HT-29 (cell line): ENCODE measurements at places on chromosomes 5 and 9.

DNA sequence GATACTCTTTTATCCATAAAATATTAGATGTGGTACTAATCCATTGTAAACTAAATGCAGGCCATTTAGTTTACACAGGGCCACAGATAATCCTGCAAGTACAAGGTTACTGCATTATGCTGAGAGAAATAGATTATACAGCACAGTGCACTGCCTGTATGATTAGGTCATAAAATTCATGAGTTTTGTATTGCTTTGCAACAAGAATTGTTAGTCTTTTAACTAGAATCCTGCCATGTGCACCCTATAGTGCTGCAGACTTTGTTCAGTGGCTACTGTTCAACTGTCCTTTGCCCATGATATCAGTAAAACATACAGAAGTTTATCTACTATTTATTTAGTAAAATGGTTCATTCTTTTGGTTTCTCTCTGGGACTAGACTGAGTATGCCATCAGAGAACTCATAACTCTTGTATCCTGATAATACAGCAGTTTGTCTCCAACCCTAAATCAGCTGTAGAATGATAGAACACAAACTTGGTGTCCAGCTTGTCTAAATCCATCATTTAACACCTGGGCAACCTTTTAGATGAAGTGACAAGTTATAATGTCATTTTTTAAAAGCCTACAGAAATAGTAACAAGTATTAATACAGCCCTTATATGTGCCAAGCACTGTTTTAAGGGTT, 291.2 kb downstream of the TMEM167A start:
- DNase-seq = no peak

DNA sequence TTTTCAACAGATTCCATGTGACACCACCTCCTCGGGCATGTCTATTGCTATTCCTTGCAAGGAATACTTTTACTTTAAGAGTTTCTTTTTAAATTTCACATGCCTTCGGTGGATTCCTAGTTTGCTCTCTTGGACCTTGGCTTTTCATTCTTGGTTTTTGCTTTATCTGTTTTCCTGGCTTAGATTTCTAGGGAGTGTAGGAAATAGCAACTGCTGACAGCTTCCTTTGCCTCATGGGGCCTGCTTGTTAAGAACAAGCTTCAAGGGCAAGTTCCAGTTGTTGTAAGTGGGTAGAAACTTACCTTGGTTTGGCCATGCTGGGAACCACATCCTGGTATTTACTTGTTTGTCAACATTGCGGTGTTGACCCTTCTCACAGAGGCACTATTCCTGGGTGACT, 348.5 kb downstream of the DMAC1 start:
- DNase-seq = no peak

DNA sequence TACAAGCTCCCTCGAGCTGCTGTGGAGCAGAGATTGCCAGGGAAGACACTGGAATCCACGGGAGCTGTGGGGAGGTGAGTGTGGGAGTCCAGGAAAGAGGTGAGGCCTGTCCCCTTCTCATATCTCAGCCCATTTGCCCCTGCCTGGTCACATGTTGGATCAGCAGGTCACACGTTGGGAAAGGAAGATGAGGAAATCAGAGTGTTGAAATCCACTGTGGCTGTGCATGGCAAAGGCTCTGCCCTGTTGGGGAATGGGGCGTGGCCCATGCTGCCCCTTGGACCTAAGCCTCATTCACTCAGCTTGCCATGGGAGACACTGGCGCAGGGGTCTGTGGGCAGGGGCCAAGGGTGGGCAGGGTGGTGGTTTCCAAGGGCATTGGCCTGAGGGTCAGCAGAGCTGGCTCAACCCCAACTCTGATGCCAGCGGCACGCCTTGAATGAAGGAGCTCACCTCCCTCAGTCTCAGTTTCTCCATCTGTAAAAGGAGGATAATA, 85.4 kb upstream of the CPEB4 start:
- DNase-seq = peak; percentile 86

DNA sequence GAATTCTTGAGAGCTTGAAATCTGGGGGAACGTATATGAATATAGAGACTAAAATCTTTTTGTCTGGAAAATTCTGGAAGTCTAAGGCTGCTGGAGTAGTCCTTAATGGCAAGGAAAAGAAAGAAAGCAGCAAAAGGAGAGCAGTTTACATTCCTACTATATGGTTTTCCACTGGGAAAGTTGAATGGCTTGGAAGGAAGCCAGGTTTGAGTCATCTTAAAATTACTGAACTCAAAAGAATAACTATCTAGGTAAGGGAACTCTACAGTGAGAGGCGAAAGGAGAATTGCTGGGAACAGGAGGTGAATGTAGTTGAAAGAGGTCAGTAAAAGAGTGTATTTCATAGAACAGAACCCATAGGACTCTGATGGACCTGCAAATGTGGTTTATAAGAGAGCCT, 258.1 kb upstream of the EDIL3 start:
- no peak for DNase-seq

DNA sequence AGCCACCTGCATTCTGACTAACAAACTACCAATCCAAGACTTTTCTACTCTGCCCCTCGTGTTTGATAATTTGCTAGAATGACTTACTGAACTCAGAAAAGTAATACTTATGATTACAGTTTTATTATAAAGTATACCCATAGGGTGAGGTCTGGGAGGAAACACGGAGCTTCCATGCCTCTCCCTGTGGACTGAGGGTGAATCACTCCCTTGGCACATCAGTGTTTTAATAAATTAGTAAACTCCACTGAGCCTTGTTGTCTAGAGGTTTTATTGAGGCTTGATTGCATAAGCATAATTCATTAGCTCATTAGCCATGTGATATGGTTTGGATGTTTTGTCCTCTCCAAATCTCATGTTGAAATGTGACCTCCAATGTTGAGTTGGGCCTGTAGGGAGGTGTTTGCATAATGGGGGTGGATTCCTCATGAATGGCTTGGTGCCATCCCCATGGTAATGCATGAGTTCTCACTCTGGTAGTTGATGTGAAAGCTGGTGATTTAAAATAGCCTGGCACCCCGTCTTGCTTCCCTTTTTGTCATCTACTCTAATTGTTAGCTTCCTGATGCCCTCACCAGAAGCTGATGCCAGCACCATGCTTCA, 233.6 kb upstream of the TRPC7 start:
- no peak for DNase-seq

GRCh38 chr9:4235871-4236804, 63.7 kb downstream of the GLIS3 start:
- DNase-seq = peak; percentile 83

DNA sequence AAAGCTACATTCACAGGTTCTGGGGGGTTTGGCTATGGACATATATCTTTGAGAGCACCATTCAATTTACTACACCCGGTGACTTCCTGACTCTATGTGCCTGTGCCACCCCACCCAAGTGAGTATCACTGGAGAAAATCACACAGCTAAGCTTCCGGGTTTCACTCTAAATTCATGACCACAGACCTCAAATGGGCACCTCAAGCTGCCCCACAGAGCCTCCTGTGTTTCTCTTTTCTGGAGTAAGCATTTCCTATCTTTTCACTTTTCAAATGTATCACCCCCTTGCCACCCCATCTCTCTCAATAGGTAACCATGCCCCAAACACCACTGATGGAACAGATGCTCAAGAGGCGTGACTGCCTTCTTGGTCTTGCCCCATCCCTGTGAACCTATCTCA, 49.2 kb upstream of the NEK6 start:
- DNase-seq = no peak

DNA sequence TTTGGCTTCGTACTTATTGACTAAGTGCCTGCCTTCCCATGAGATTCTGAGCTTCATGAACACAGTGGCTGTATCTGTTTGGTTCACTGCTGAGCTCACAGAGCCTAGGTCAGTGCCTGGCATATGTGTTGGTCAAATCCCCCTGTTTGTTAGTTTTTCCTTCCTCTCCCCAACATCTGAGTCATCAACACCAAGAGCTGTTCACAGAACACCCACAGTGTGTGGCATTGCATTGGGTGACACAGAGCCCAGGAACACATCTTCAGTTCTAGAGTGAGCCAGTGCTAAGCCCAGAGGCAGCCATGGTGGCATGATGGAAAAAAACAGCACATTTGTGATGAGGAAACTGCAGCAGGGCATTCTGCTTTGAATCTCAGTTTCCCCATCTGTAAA, 294.6 kb downstream of the SEC61B start:
- DNase-seq = no peak

GRCh38 chr5:20286512-20286911, 298.5 kb upstream of the CDH18 start:
- DNase-seq = peak; percentile 33
